ENCODE measurements at places on chromosomes 6 and 20.

- DNase-seq, result no peak
Measured at GRCh38 chr6:116419069-116419786, 41.9 kb upstream of the CALHM6 start.

DNA sequence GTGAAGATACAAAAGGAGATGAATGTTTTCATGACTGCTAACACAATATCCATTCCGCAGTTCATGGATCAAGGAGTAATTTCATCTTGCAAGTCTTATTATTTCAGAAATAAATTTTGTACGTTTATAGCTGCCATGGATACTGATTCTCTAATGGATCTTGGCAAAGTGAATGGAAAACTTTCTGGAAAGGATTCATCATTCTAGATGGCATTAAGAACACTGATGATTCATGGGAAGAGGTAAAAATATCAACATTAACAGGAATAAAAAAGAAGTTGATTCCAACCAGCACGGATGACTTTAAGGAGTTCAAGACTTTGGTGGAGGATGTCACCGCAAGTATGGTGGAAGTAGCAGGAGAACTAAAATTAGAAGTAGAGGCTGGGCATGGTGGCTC, 2.8 kb downstream of the HUS1B start:
- DNase-seq, result no peak

DNA sequence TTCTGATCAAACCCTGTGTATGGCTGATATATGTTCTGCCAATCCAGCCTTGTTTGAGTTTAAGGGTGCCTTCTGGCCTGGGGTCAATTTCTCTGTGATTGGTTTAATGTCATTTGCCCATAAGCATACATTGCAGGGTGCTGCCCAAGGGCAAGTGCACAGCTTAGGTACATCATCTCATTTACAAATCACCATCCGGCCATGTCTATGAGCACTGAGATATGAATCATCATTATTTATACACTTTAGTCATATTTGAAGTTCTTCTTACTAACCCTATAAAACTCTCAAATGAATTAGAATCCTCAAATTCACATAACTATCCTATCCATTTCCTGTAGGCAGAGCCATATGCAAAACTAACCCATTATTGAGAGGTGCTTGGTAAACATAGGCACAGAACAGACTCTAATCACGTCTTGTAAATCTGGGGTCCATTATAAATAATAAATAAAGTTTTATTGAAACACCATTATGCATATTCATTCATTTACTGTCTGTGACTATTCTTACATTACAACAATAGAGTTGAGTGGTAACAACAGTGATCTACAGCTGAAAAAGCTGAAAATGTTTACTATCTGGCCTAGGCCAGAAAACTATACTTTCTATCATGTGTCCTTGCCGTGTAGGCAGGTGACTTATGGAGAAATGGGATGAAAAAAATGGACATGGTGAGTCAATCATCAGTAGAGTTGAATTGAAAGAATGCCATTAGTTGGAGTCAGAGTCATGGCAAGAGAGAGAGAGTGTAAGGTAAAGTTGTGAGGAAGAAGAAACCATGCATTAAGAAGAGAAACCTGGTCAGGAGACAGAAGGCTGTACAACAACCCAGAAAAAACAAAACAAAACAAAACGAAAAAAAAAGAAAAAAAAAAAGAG, 25.0 kb downstream of the KCNQ5 start:
- DNase-seq, result no peak

DNA sequence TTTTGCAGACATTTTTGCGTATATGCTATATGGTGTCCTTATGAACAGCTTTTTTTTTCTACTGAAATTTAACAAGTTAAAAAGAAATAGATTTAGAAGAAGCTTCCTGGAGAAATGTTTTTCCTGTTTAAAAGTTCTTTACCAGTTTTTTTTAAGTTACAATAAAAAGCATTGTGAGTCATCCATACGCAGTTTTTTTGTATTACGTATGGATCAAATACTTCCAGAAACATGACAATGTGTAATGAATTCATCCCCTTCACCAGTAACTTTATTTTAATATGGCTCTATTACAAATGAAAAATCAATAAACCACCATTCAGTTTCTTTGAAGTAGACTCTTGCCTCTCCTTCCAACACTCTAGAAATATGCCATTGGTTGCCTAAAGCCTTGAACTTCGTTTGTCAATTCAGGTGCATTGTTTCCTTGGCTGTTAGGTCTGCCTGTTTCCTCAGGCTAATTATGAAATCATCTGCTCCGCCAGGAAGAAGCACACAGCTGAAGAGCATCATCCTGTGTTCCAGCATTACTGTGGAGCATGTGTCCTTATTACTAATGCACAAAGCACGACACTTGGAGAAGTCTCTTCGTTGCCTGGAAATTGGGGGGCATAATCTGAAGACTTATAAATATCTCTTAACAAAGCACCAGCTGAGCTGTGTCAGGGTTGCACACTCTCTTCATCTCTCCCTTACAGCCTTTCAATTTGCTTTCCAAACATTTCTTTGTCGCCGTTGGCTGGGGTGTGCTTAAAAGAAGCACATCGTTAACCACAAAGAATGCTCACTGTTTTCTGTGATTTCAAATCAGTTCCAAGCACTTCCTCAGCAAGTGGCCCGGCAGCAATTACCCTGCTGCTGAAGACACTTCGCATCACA, 9.6 kb downstream of the MOXD1 start:
- DNase-seq, result no peak

DNA sequence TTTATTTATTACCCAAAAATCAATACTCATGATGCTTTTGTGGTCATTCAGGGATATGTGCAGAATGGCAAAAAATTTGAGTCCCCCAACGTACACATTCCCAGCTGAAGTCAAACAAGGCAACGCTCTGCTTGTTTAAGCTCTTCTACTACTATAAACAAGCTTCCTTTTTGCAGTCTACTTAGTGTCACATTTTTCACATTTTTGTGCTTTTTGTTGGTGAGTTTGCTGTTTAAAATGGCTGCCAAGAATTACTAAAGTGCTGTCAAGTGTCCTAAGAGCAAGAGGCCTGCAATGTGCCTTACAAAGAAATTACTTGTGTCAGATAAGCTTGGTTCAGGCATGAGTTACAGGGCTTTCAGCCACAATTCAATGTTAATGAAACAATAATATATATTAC, 2.1 kb downstream of the WFDC8 start:
- DNase-seq, result no peak

DNA sequence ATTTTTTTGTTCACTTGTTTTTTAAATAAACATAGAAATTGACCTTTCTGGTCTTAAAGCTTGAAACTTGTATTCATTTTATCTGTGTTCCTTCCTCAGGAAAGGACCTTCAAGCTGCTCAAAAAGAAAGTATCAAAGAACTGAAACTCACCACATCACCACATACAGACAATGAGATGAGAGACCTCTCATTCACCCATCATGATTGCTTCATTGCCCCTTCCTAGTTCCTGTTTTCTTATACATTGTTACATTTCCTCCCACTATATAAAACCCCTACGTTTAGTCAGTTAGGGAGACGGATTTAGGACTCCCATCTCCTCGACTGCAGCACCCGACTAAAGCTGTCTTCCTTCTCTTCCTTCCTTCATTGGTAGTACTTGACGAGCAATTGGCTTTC, 180.5 kb upstream of the OPRM1 start:
- no peak for DNase-seq
